NCI-H345 (cell line): ENCODE measurements at places on chromosomes 7 and 10.

DNA sequence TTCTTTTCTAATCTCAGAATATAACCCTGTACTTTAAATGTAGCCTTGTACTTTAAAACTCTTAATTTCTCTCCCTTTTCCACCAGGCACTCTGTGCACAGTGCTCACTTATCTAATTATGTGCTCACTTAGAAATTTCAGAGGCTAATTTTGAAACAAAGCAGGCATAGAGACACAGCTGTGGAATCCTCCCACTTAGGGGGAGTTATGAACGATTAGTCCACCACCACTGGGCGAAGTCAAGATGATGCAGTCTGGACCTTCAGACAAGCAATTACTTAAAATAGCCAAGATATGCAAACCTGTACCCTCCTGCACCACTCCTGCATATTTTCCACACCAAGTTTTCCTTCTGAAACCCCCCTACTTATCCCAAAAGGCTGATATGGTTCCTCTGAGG, 143.0 kb downstream of the STK31 start:
- no peak for DNase-seq

DNA sequence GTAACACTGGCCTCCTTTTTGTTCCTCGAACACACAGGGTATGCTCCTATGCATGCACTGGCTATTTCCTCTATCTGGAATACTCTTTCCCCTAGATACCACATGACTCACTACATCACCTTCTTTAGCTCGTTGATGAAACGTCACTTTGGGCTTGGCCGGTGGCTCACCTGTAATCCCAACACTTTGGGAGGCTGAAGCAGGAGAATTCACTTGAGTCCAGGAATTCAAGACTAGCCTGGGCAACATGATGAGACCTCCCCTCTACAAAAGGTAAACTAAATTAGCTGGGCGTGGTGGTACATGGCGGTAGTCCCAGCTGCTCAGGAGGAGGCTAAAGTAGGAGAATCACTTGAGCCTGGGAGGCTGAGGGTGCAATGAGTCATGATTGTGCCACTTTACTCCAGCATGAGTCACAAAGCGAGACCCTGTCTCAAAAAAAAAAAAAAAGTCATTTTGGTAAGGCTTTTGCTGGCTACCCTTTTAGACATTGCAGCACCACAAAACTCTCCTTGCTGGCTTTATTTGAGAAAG, 14.5 kb downstream of the ANKIB1 start:
- DNase-seq: no peak

DNA sequence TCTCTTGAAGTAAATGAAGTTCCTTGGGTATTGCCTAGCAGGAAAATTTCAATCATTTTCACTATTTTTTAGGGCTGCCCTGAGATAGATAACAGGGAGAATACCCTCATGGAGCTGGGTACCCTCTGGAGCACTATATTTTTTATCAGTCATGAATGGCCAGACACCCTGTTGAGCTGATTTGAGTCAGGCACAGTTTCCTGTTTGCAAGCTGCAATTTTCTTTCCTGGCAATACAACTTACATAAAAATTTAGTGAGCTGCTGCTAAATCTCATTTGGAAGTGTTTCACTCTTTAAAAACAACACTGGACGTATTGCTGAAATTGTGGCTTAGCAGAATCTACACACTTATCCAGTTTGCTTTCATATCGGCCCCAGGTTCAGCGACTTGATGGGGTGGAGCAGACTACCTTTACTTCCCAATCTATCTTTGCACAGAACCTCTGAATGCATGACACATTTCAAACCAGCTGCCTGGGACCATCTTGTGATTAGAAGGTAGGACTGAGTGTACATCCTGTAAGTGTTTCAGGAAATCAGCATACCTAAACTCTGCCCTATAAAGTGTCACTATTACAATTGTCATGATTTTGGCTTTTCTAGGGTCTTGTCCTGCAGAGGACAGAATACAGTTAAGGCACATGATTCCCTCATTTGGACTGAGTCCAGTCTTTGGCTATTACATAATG, 125.7 kb upstream of the FAM3C start:
- no peak for DNase-seq

- no peak for DNase-seq
Measured at GRCh38 chr7:42234736-42235135, 2.3 kb downstream of the GLI3 start.

DNA sequence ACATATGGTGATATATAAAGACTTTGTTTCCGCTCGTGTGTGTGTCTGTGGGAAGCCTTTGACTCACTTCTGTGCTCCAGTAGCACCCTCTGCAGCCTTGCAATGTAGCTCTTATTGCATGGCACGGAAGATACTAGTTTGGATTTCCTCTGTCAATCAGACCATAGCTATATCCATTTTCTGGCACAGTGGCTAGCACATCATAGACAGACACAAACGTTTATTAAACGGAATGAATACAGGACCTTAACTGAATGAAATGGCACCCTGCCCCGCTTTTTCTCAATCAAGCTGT, 124.0 kb upstream of the PTPN20 start:
- DNase-seq: no peak

DNA sequence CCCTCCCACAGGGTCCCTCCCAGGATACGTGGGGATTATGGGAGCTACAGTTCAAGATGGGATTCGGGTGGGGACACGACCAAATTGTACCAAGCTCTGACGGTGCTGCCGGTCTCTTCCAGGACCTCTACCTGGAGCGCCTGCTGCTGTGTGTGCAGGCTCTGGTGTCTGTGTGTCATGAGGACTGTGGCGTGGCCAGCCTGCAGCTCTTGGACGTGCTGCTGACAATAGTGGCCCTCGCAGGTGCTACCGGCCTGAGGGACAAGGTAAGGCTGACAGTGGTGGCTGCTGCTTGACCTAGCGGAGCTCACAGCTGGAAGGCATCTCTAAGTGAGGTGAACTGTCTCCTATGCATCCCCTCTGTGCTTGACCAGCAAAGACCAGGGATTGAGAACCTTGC, 34.5 kb upstream of the PRKAR1B start:
- DNase-seq: no peak

DNA sequence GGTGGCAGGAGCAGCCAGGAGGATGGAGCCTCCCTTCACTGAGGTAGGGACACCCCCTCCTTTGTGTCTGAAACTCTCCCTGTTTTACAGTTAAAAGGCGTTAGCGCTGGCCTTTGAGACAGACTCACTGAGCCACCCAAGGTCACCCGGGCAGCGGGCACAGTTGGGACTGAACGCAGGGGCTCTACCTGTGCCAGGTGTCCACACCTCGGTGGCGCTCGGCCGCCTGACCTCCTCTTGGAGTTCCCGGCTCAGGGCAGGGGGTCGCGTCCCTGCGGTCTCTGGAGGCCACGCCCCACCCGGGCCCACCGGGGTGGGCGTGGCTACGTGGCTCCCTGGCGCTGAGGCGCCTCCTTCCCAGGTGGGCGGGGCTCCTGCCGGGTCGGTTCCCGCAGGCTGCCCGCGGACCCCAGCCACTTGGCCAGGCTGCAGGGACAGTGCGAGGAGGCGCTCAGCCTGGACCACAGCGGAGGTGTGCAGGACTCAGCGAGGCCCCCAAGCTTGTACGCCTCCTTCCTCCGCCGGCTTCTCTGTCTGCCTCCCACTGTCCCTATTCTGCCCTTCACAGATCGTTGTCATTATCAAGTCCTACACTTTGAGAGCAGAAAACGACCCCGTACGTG, 39.9 kb upstream of the LEP start:
- no peak for DNase-seq

- no peak for DNase-seq
Measured at GRCh38 chr10:123563581-123563855, 102.6 kb upstream of the GPR26 start.

DNA sequence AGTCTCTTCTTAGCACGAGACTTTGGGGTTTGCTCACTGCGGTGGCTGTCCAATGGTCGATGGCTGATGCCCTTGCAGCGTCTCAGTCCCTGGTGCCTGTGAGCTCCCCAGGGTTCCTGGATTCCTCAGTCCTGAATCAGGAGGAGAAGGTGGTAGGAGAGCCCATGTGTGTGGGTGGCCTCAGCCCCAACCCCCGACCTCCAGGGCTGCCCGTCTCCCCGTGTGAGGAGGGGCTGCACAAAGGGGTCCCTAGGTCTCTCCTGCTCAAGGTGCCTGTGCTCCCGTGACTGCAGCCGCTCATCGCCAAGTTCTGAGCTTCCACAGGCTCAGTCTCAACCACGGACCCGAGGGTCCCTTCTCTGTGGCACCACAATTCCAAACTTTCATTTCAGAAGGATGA, 142.9 kb downstream of the VIPR2 start:
- DNase-seq: no peak

DNA sequence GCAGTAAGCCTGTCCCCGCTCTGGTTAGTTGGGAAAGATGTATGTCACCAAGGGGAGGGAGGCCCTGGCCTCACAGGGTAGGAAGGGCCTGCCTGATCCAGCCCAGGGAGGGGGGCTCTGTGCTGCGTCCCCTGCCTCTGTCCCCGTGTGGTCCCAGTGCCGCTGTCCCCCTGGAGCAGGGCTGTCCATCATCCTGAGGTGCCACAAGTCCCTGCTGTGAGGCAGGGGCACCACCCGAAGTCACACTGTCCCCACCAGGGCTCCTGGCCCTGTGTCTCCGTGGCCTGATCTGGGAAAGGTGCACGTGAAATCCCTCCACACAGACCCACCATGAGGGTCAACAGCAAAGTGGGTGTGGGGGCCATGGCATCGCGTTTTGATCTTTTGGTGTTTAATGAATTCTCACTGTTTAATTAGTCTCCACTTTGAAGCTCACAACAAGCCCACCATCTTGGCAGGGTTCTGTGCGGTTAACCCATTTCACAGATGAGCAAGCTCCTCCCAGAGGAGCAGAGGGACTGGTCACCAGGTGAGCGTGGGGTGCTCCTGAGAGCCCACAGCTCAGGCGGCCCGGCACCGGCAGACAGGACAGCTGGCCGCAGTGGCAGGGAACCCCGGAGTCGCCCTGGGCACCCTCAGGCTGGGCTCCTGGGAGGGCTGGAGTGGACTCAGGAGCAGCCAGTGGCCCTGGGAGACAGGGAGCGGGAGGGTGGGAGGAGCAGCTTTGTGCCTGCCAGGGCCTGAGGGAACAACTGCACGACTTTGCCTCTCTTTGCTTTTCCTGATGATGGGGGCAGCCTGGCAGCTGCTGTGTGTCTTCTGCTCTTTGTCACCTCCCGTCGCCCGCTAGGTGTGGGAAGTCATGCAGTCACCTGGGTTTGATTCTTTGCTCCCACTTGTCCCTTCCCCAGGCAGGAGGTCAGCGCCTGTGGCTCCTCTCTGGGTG, 12.0 kb upstream of the CRYGN start:
- no peak for DNase-seq
